T-helper 17 cell (primary cell): ENCODE measurements at places on chromosomes 4 and X.

DNA sequence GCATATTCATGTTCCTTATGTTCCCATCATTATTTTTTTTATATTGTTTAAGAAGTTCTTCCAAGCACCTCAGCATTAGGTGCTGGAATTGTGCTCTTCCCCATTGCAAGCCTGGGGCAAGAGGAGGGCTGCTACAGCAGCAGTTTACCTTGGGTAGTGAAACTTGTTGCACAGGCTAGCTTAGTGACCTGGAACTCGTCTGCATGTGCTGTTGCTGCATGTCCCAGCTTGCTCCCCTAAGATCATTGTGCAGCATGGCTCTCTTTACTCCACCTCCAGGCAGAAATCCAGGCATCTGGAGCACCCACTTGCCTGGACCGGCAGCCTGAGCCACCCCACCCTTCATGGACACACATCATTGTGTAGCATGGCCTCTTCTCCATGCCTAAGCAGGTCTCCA lies 776.0 kb downstream of the GLUD2 start:
- DNase-seq: no peak
- H3K36me3 ChIP-seq: no peaks in the 10 kb centered on the region
- no peak overlapping the region for H3K27ac ChIP-seq
- H3K4me1 ChIP-seq: no peaks in the 10 kb centered on the region
- no peaks in the 10 kb centered on the region for H3K27me3 ChIP-seq

- no peaks in the 10 kb centered on the region for H3K4me1 ChIP-seq
- no peaks in the 10 kb centered on the region for H3K27me3 ChIP-seq
- no peak for DNase-seq
- no peak overlapping the region for H3K4me3 ChIP-seq
- no peaks in the 10 kb centered on the region for H3K36me3 ChIP-seq
Observed at GRCh38 chr4:158067646-158068045, 105.2 kb downstream of the GASK1B start.

DNA sequence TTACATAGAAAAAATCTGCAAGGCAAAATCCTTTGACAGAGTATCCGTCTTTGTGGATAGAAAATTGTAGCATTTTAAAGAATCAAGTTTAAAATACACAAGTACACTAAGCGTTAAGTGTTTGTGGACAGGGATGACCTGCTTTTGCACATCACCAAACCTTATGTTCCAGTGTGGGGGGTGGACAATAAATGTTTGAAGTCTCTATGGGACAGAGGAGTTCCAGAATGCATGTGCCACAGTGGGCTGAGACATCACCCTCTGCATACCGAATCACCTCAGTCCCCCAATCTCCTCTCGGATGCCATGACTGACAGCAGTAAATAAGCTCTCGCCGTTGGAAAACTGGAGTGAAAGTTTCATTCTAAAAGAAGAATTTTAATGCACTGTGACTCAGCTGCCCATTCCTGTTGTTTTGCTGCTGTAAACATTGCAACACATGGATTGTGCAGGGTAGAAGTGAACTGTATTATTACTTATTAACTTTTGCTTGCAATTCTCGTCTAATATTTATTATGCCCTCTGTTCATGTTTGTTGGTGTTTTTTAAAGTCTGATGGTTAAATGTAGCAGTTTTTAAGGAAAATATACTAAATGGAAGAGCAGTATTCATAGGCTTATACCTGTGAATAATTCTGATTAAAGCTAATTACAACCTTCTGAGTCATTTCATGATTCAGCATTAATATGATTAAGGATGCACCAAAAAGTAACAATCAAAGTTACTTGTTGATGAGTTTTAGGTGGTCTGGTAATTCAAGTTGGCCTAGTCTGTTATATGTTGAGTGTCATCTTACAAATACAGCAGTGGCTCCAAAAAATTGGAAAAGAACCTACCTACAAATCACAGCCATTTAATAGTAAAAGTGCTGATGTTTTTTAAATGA lies 24.0 kb downstream of the CDKN2AIP start:
- H3K27ac ChIP-seq: no peak overlapping the region
- no peak for DNase-seq
- H3K4me1 ChIP-seq: peaks cover 3% of the 10 kb centered on the region
- H3K4me3 ChIP-seq: no peak overlapping the region
- peaks cover 3% of the 10 kb centered on the region for H3K36me3 ChIP-seq

DNA sequence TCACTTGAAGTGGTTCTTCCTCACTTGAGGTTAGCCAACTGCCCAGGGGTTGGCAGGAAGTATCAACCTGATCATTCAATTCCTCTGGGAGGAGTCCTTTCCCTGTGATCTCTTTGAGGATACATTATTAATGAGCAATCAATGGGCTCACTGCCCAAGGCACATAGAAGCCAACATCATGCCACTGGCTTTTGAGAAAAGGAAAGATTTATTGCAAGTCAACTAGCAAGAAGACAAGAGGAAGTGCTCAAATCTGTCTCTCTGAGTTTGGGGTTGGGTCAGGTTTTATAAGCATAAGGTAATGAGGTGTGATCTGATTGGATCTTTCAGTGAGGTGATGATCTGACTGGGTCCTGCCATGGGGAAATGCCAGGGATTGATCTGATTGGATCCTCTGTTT lies 39.6 kb downstream of the FGFBP1 start:
- H3K4me3 ChIP-seq: no peak overlapping the region
- H3K4me1 ChIP-seq: no peaks in the 10 kb centered on the region

- H3K4me1 ChIP-seq: peaks cover 21% of the 10 kb centered on the region
- H3K36me3 ChIP-seq: no peaks in the 10 kb centered on the region
- peaks cover 7% of the 10 kb centered on the region for H3K27me3 ChIP-seq
- H3K27ac ChIP-seq: peak overlapping the region; percentile 78
- DNase-seq: no peak
Observed at GRCh38 chrX:53262189-53262917, 19.0 kb downstream of the IQSEC2 start.

GRCh38 chrX:130176354-130176776 lies 4.6 kb downstream of the RAB33A start:
- H3K27ac ChIP-seq: peak overlapping the region; percentile 69
- H3K36me3 ChIP-seq: no peaks in the 10 kb centered on the region
- peaks cover 29% of the 10 kb centered on the region for H3K4me1 ChIP-seq
- no peak for DNase-seq
- H3K4me3 ChIP-seq: peak overlapping the region; percentile 67
- no peaks in the 10 kb centered on the region for H3K27me3 ChIP-seq

DNA sequence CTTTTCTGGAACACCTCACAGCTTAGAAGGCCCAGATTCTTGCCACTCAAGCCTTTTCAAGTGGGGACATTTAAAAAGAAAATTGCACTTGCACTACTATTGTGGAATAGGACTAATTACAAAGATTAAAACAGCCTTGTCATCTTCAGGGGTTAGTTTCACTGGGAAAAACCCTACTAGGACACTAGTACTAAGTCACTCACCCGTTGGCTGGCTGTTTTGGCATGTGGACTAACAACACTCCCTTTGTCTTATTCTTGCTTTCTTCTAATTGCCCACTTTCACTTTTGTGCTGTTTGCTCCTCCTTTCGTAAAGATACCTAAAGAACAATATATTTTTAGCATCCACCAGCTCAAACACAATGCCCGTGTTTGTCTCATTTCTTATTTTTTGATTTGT lies 200.9 kb upstream of the MID1 start:
- no peaks in the 10 kb centered on the region for H3K27me3 ChIP-seq
- H3K36me3 ChIP-seq: no peaks in the 10 kb centered on the region
- no peak for DNase-seq
- H3K27ac ChIP-seq: no peak overlapping the region

GRCh38 chr4:996997-997374 lies 3.8 kb upstream of the SLC26A1 start:
- H3K36me3 ChIP-seq: peaks cover 2% of the 10 kb centered on the region
- H3K27me3 ChIP-seq: peaks cover 22% of the 10 kb centered on the region
- peak overlapping the region; percentile 58 for H3K4me3 ChIP-seq
- H3K27ac ChIP-seq: no peak overlapping the region

GRCh38 chr4:118032691-118033090 lies 1.6 kb upstream of the NDST3 start:
- peak overlapping the region; percentile 59 for H3K4me3 ChIP-seq
- no peak overlapping the region for H3K27ac ChIP-seq
- no peak for DNase-seq

- H3K36me3 ChIP-seq: peaks cover 4% of the 10 kb centered on the region
- H3K4me3 ChIP-seq: peak overlapping the region; percentile 97
- DNase-seq: peak; percentile 79
Observed at GRCh38 chrX:41333003-41333743, 789 bp upstream of the DDX3X start.

DNA sequence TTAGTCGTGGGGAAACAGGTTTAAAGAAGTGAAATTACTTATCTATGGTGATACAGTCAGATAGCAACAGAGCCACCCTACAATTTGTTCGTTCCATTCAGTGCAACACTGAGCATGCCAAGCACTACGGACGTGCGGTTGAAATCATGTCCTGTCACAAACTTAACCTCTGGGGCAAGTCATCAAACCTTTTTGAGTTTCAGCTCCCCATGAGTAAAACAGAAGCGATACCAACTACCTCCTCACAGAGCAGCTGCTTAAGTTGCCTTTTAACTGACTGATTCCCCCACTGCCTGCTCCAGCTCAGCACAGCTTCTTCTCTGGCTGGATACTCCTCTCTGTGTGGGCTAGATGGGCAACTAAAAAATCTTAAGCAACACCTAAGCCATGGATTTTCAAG lies 36.0 kb downstream of the LHFPL1 start:
- H3K4me1 ChIP-seq: peaks cover 4% of the 10 kb centered on the region
- H3K27ac ChIP-seq: no peak overlapping the region
- no peaks in the 10 kb centered on the region for H3K27me3 ChIP-seq
- no peaks in the 10 kb centered on the region for H3K36me3 ChIP-seq
- no peak overlapping the region for H3K4me3 ChIP-seq
- no peak for DNase-seq
